ENCODE measurements at places on chromosomes 6 and 20.

GRCh38 chr6:157632821-157633220 lies 190.2 kb upstream of the SNX9 start:
- DNase-seq = no peak

DNA sequence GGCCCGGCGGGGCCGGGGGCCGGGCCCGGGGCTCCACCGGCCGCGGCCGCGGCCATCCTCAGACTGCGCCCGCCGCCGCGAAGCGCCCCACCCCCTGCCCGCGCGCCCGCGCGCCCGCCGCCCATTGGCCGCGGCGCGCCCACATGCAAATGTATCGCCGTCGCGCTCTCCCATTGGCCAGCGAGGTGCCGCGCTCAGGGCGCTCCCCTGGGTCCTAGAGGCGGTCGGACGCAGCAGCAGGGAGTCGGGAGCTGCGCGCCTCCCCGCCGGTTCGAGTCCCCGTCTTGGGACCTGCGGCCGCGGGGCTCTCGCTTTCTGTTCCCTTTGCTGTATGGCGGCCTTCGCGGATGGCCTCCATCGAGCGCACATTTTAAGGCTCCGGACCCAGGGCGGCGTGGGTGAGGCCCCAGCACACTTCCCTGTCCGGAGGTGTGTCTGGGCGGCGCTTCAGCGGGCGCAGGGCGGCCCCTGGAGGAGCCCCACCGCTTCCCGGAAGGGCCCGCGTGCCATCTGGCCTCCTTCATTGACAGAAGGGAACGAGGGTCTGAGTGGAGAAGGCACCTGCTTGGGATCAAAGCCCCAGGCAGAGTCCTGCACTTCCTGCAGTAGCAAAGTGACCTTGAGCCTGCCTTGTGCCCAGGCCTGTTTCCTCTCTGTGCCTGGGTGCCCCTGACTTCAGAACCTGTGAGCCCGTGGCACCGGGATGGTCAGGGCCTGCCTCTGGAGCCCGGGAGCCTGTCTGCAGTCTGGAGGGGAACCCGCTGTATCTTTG lies at the start of gene CABLES2:
Gene CABLES2 (minus strand): TSS at position 65 of the 772 bp plus-strand sequence. CDS start 9 bp downstream, at position 56.
- DNase-seq = peak; percentile 96

DNA sequence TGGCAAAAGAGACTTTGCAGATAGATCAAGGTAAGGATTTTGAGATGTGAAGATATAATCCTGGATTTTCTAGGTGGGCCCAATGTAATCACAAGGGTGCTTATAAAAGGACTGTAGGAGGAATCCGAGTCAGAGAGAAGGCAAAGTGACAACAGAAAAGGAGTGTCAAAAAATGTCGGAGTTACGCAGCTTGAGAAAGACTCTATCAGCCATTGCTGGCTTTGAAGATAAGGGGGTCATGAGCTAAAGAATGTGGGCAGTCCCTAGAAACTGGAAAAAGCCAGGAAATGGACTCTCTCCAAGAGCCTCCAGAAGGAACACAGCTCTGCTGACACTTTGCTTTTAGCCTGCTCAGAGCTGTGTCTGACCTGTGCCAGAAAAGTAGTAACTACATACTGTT lies 8.7 kb upstream of the RWDD1 start:
- no peak for DNase-seq

GRCh38 chr6:42315259-42315990 lies 97.8 kb upstream of the MRPS10 start:
- DNase-seq = no peak

DNA sequence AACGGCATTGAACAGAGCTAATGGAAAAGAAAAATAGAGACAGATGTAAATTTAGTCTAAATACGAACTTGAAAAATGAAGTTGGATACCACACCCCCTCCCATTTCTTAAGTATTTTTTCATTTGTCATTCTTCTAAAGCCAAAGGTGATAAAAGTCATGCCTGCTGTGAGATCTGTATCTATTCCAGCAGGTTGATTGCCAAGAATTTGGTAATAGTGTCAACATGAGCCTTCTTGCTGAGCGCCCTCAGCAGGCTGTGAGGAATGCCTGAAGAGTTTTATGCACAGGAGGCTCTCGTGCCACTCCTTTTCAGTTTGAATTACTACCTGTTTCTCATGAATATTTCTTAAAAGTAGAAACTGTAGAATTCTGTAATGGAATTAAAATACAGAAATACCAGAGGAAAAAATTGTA lies 165.4 kb downstream of the QKI start:
- DNase-seq = no peak
